Fibroblast of the conjunctiva (primary cell): ENCODE measurements at places on chromosomes 3 and 15.

DNA sequence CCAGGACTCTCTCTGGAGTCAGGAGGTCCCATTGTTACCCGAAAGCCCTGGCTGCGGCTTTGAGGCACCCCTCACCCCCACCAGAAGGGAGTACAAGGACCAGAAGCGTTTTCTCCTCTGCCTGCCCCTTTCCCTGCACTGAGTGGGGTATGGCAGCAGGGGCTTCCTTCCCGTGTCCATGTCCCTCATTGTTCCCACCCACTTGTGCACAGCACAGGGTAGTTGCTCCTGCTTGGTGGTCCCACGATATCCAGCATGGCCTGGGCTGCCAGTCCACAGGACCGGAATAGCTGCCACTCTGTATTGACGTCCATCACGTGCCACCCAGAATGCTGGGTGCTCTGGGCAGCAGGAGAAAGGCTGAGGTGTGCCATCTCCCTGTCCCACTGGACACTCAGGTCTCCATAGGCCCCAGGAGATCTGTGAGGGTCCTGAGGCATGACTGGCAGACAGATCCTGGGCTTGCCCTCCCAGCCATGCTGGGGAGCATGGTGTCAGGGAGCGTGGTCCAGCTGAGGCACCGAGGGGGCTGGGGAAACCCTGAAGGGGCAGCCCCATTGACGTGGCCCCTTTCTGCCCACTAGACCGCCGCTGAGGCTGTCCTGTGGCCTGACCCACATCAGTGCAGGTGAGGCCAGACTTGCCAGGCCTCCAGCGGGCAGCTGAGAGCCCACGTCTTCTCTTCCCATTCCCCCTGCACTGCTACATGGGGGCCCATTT lies 45.3 kb upstream of the SEC22A start:
- no peak for DNase-seq

GRCh38 chr3:155641956-155642355 lies 102.9 kb downstream of the PLCH1 start:
- DNase-seq = no peak

- DNase-seq = no peak
Measured at GRCh38 chr15:47129033-47129432, 588.3 kb upstream of the SEMA6D start.

DNA sequence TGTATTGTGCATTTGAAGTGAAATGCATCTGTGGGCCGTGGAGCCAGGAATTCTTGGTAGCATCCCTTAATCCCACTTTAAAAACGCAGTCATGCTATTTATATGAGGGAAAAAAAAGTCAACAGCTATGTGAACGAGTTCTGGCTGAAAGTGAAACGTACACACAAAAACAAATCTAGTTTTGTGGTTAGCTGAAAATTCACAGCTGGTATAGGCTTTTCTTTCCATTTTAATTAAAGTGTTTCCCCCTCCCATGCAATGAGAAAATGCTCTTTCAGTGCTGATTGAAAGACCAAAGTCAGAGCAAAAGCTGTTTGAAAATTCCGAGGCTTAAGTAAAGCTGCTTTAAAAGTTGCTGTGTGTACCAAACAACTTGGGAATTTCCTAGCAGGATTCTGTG lies 297.4 kb downstream of the PLCL2 start:
- DNase-seq = no peak

- DNase-seq = no peak
Measured at GRCh38 chr3:48405343-48405881, 24.5 kb downstream of the PLXNB1 start.

GRCh38 chr3:73448761-73449301 lies 175.9 kb downstream of the PDZRN3 start:
- no peak for DNase-seq

- no peak for DNase-seq
Measured at GRCh38 chr15:71089801-71090200, 25.5 kb upstream of the THSD4 start.
